GOT3 (cell line): ENCODE measurements at places on chromosomes 4 and X.

DNA sequence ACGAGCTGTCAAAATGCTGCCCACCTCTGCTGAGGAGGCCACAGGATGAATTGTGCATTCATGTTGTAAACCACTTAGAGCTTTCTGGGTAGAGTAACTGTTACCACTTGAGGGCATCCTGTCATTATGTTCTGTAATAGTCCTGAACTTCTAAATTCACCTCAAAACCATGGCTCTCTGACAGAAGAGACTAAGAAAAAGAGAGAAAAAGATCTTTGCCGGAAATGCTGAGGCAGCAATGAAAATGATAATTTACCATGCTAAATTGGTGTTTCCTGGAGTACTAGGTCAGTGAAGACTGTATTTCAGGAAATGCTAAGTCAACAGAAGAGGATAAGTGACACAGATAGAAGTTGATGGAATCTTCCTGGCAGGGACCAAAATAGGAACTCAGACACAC is 942.3 kb upstream of the SLIT2 start:
- DNase-seq, result no peak

- no peak for DNase-seq
Measured at GRCh38 chr4:55159851-55160250, 34.5 kb upstream of the KDR start.

DNA sequence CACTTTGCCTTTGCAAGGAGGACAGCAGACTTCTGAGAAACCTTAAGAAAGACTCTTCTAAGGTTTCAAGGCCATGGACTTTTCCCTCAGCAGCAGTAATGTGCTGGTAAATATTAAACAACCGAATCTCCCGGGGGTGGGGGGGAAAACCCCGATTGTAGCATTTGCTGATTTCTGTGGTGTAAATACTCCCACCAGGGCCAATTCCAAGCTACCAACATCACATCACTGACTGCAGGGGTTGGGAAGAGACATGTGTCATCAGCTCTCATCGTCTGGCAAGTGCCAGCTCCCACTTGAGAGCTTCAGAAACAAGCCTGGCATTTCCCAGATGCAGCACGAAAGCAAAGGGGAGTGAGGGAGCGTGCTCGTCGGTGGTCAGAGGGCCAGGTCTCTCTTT is 101.2 kb downstream of the BCOR start:
- DNase-seq, result no peak

- no peak for DNase-seq
Measured at GRCh38 chr4:153497988-153498967, 32.1 kb downstream of the TMEM131L start.

- peak; percentile 5 for DNase-seq
Measured at GRCh38 chrX:107562482-107562881, 65.8 kb upstream of the PRPS1 start.

GRCh38 chr4:188168726-188169373 is 29.6 kb downstream of the TRIML1 start:
- DNase-seq, result no peak

- DNase-seq, result no peak
Measured at GRCh38 chr4:8698341-8699062, 105.9 kb downstream of the CPZ start.

DNA sequence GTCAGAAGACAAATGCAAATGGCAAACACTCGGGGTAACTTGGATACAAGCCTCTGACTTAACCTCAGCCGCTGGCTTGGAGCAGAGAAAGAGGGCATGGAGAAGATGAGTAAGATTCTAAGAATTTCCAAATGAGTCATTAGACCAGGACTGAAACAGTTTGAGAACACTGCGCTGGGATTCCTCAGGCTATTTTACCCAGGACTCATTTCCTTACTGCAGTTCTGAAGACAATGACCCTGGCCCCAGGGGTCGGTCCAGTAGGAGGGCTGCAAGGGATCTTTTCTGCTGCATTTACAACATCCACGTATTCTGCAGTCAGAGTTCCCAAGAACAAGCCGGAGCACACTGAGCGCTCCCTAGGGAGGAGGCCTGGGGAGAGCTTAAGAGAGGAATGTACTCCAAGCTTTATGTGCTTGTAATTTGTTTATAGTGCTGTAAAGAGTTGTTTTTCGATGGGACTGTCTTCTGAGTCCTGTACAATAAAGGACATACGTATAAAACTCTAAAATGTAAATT is 27.3 kb upstream of the SORBS2 start:
- peak; percentile 17 for DNase-seq

- no peak for DNase-seq
Measured at GRCh38 chrX:154824638-154825037, 9.8 kb downstream of the SMIM9 start.

DNA sequence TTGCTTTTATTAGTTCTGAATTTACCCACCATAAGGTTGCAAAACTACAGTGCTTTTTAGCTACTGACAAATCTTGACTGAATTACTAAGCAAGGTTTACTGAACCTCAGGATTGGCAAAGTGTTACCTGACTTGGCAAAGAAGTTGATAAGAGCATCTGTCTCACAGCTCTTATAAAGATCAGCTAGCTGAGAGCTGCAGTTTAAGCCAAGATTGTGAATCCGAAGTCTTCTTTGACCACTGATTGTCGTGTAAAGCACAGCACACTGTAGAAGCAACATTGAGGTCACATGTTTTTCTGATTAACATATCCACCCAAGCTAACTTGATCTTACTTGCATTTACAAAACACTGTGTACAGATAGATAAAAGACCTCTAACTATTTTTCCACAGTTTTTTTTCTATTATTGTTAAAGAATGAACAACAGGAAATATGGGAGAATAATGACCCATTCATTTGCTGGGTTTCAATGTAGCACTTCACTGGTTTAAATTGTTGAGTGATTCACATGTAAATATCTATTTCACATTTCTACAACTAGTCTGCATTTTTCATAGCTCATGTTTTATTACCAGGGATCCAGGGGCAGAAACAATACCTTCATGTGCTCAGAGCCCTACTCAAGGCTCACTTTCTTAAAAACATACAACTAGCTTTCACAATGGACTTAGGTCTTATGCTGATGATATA is 54.0 kb downstream of the METTL14 start:
- no peak for DNase-seq

- DNase-seq, result no peak
Measured at GRCh38 chr4:40196272-40196671, 559 bp upstream of the RHOH start.

GRCh38 chrX:40153345-40154249 is 55.8 kb upstream of the BCOR start:
- DNase-seq, result no peak

- no peak for DNase-seq
Measured at GRCh38 chr4:78707793-78708192, 68.4 kb upstream of the BMP2K start.

- no peak for DNase-seq
Measured at GRCh38 chr4:85084371-85085094, 118.0 kb upstream of the WDFY3 start.

DNA sequence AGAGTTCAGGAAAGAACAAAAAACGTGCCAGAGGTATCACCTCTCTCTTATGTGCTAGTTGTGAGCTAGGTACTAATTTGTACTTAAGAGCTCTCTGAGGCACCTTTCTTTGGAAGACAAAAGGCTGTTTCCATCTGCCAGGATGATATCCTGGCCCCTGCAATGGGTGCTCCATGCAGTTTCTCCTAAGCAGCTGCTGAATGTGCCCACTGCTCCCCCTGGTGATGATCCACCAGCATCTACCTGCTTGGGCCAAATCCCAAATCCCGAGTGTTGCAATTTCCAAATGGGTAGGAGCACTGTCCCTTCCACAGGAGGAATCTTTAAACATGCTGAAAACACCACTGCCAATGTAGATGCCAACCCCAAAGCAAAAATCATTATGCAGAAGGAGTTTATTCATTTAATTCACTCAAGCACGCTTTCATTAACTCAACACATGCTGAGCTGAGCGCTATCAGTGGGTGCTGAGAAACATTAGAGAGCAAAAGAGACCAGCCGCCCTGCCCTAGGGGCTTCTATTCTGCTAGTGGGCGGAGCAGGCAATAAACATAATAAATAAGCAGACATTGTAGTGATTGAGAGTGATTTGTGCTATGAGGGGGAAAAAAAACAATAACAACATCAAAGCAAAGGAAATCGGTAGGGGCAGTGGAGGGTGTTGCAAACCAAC is 69.6 kb upstream of the C4orf50 start:
- DNase-seq, result no peak

- no peak for DNase-seq
Measured at GRCh38 chrX:42824541-42824940, 46.6 kb upstream of the PPP1R2C start.

- no peak for DNase-seq
Measured at GRCh38 chr4:29405116-29405515, 1315.1 kb upstream of the PCDH7 start.

GRCh38 chrX:110806145-110806544 is 10.5 kb upstream of the CHRDL1 start:
- DNase-seq, result no peak

GRCh38 chr4:151666501-151666900 is 94.3 kb downstream of the GATB start:
- no peak for DNase-seq

DNA sequence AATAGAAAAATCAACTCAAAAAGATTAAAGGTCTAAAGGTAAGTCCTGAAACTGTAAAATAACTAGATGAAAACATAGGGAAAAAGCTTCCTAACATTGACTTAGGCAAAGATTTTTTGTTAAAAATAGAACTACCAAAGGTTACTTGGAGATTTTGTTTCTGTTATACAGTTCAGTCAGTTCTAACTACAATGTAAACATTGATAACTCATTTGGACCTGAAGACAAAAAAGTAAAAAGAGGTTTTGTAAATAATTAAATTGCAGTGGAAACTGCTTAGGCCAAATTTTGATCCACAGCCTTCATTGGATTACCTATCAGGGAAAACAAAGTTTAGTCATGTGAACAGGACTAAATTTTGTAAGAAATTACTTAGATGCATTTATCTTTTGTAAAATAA is 101.8 kb downstream of the SLITRK2 start:
- no peak for DNase-seq

- DNase-seq, result no peak
Measured at GRCh38 chr4:47914926-47915237, 499 bp upstream of the NFXL1 start.

GRCh38 chr4:57442831-57443291 is 332.7 kb upstream of the IGFBP7 start:
- DNase-seq, result no peak

DNA sequence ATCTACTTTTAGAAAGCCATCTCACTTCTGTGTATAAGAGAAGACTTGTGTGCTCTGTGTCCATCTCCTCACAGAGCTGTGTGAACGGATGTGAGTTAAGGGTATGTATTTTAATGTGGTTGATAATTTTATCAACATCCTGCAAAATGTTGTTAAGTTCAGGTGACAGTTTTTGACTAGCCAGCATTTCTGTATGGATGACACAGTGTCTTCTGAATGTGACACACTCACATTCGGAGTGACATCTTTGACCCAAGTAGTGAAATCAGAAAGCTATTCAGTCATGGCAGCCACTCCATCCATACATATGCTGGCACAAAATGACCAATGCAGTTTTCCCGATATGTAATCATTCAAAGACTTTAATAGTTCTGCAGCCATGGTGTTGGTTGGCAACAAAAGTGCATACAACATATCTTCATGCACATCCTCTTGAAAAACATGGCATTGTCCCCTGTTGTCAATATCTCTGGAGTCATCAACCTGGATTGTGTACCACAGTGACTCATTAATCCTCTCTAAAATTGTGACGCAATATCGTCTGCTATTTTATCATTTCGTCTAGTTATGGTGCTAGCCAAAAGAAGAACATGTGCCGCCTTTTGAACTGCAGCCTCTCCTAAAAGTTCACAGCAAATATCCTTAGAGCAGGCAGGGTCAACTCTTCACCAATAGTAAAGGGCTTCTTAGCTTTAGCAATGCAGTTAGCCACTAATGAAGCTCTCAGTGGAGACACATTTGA is 6.8 kb upstream of the FGF2 start:
- DNase-seq, result no peak

GRCh38 chrX:107348051-107348450 is 101.4 kb upstream of the FRMPD3 start:
- no peak for DNase-seq

DNA sequence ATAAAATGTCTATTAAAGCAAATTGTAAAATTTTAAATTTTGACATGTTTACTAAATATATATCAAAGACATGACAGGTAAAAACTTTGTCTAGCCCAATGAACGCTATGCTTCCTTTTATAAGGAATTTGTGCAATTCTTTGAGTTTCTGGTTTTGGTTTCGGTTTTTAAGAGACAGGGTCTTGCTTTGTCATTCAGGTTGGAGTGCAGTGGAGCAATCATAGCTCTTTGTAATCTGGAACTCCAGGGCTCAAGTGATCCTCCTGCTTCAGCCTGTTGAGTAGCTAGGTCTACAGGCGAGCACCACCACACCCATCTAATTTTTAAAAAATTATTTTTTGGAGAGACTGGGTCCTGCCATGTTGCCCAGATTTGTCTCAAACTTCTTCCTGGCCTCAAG is 60.7 kb downstream of the BLTP1 start:
- no peak for DNase-seq

- DNase-seq, result no peak
Measured at GRCh38 chr4:30538794-30539193, 181.4 kb upstream of the PCDH7 start.

- no peak for DNase-seq
Measured at GRCh38 chr4:149344436-149344835, 471.2 kb downstream of the IQCM start.

DNA sequence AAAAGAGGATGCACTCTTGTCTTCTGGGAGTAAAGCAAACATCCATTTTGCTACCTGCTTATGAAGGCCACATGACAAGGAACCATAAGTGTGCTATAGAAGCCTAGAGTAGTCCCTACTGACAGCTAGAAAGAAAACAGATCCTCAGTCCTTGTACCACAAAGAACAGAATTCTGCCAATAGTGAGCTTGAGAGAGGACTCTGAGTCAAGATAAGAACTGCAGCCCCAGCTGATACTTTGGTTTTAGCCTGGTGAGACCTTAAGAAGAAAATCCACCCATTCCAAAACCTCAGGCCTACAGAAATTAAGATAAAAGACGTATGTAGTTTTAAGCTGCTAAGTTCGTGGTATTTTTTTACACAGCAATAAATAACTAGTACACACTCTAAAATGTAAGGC is 914.6 kb downstream of the PCDH19 start:
- no peak for DNase-seq

- no peak for DNase-seq
Measured at GRCh38 chr4:18441203-18441590, 419.6 kb upstream of the LCORL start.

DNA sequence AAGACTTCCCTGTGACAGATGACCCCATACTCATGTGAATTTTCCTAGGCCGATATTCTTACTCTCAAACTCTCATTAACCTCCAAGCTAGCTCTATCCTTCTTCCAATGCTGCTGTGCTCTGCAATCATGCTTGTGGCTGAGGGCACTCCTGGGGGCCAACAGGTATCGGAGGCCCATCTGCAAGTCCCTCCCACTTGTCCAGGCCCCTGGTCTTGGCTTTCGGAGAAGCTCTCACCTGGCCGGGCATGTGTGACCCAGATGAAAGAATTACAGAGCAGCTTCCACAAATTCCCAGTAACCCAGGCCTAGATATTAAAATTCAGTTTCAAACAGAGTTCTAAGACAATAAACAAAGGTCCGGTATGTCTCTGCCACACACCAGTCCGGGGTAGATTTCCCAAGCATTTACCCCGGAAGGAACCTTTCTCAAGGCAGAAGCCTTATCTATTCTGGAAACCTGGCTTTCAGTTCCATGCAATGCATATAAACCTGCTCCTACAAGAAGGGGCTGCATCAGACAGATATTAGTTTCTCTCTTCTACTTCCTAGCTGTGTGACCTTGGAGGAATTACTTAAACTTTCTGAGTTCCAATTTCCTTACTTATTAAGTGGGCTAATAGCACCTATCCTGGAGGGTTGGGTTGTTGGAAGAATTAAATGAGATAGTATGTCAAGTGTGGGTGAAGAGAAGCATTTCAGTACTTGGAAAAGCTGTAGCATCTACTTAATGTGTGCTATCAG is 270.8 kb downstream of the PTTG2 start:
- no peak for DNase-seq
